ENCODE measurements at places on chromosomes 2 and 18.

GRCh38 chr2:59791004-59791618 lies 762.3 kb downstream of the BCL11A start:
- DNase-seq = no peak

- DNase-seq = no peak
Measured at GRCh38 chr2:179932786-179933185, 71.4 kb upstream of the ZNF385B start.

GRCh38 chr2:61111708-61112107 lies 46.0 kb downstream of the SANBR start:
- no peak for DNase-seq

DNA sequence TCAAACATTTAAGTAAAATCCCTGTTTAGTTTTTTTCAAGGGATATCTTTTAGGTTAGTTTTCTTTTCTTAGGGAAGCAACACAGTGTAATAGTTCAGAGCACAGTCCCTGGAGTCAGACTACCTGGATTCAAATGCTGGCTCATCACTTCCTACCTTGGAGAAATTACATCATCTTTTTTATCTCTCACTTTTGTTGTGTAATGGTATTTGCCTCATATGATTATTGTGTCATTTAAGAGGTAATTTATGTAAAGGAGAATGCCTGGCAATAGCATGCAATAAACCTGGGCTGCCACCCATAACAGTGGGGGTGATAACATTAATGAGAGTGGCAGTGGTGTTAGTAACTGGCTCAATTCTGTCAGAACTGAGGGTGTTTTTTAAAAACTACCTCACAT lies 26.3 kb downstream of the ERLEC1 start:
- DNase-seq = no peak

DNA sequence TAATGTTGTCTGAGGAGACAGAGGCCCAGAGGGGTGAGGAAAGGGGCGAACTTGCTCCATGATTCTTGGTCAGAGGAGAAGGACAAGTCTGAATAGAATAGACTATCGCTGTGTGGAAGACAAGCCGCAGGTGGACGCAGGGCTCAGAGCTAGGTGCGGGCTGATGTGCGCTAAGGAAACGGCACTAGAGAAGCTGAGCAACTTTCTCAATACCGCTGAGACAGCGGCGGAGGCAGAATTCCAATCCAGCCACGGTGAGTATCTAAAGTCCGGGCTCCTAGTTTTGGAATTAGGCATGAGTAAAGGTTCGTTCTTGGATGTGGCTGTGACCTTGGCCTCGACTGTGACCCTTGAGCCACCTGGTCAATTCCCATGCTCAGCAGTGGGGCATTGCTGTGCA lies 47.8 kb downstream of the CAPN13 start:
- DNase-seq = no peak

DNA sequence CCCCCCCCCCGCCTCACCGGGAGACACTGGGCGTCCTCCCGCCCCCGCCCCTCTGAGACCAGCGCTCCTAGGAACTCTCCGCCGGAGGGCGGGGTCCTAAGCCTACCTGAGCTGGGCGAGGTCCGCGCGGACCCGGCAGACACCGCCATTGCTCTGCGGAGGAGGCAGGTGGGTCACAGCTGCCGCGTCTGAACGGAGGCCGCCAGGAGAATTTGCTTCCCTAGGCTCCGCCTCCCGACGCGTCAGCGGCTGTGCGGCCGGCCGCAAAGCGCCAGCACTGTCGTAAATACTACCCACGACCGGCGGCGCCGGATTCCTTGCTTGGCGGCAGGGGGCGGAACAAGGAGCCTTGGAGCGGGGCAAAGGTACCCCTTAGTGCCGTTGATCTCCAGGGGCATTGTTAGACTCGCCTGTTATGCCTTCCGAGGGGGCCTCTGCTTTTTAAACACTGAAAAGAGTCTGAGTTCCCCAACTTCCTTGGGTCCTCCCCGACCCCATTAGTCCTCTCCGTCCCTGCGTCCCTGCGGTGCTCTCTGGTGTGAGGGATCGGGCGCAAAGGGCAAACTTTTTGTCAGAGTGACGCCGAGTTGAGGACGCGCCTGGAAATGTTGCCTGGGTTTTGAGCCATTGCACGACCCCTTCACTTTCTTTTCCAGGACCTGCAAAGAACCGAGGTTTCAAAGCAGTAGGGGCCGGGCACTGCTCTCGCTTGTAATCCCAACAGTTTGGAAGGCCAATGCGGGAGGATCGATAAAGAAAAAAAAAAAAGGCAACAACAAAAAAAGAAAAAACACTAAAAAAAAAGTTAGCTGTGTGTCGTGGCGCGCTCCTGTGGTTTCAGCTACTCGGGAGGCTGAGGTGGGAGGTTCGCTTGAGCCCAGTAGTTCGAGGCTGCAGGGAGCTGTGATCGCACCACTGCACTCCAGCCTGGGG lies at the start of gene GGCX:
Gene GGCX (minus strand): TSS at position 214 of the 933 bp plus-strand sequence. CDS start 65 bp downstream, at position 149.
- DNase-seq = peak; percentile 93

- no peak for DNase-seq
Measured at GRCh38 chr2:69077252-69077950, 64.4 kb downstream of the ANTXR1 start.

- no peak for DNase-seq
Measured at GRCh38 chr2:193935114-193935513, 1721.9 kb upstream of the SLC39A10 start.

DNA sequence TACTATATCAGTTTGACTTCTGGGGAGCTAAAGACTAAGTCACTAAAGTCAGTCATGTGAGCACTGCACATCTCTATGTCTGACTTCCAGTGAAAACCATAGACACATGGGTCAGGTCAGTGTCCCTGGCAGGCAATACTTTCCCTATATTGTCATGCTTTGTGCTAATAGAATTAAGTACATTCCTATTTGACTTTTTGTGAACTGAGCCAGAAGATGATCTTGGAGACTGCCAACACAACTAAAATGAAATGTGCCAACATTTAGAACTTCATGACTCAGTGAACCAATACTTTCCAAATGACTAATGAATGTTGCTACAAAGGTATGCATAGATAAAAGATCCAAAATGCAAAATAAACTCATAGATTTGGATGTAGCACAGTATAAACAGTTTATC lies 820.8 kb upstream of the FAM98A start:
- no peak for DNase-seq

GRCh38 chr2:71534826-71535225 lies 81.5 kb downstream of the DYSF start:
- no peak for DNase-seq

- no peak for DNase-seq
Measured at GRCh38 chr18:51300912-51301311, 103.4 kb upstream of the MEX3C start.

DNA sequence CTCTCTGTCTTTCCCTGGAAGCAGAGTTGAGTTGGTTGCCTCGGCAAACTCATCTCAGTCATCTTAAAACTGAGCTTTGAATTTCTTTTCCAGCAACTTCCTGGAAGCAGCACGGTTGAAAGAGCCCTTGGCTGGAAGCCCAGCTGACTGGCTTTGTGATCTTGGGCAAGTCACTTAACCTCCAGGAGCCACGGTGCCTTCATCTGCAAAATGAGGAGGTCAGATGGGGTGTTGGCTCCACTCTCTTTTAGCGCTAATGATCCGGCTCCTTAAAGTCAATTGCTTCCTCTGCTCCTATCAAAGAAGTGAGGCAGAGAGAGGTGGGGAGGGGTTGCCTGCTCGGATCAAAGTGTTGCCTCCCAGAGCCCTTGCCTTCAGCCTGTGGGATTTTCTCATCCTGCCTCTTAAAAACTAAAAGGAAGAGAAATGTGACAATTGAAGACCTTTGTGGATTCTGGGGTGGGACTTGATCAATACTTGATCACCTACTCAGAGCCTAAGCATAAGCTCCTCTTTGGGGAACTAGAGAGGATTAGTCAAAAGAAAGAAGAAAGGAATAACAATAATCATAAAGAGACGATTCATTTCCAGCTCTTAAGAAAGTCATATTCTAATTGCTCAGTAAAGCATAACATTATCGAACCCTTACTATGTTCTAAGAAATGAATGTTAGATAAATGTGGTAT lies 86.6 kb downstream of the MYCN start:
- DNase-seq = no peak

GRCh38 chr2:227000123-227000522 lies 163.9 kb downstream of the COL4A4 start:
- peak; percentile 27 for DNase-seq

- no peak for DNase-seq
Measured at GRCh38 chr2:12730265-12730664, 13.5 kb downstream of the TRIB2 start.

- peak; percentile 71 for DNase-seq
Measured at GRCh38 chr2:176106581-176107539, at the start of gene HOXD11. HOXD11 (plus strand) TSS chr2:176107280; CDS start chr2:176107356, 76 bp downstream.

DNA sequence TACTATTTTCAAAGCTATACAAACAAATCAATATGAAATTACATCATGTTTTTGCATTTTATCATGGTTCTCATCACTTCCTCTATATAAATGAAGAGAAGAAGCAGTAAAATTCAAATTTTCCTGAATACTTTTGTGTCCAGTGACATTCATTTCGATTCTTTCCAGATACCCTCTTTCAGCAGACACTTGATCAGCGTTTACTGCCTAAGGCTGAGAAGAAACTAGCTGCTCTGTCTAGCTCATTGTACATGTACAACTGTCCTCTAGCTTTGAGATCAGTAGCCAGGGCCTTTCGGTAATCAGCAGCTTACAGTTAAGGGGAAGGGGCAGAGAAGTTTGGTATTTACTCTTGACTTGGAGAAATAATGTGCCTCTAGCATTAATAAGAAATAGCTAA lies 4.8 kb downstream of the VRK2 start:
- DNase-seq = no peak

GRCh38 chr2:109649736-109650695 lies 35.9 kb downstream of the SOWAHC start:
- DNase-seq = no peak

- no peak for DNase-seq
Measured at GRCh38 chr2:141311430-141311829, 819.4 kb downstream of the LRP1B start.

GRCh38 chr2:113685471-113685870 lies 58.4 kb downstream of the RABL2A start:
- no peak for DNase-seq

GRCh38 chr2:149169656-149170055 lies 131.2 kb downstream of the LYPD6B start:
- DNase-seq = no peak

DNA sequence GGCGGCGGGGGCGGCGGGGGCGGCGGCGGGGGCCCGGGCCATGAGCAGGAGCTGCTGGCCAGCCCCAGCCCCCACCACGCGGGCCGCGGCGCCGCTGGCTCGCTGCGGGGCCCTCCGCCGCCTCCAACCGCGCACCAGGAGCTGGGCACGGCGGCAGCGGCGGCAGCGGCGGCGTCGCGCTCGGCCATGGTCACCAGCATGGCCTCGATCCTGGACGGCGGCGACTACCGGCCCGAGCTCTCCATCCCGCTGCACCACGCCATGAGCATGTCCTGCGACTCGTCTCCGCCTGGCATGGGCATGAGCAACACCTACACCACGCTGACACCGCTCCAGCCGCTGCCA lies 644 bp downstream of the ONECUT2 start:
- DNase-seq = no peak

- DNase-seq = no peak
Measured at GRCh38 chr2:50614056-50614455, 417.9 kb downstream of the NRXN1 start.

GRCh38 chr2:163670929-163671328 lies 64.9 kb downstream of the FIGN start:
- no peak for DNase-seq

- DNase-seq = no peak
Measured at GRCh38 chr18:47745227-47745626, 185.2 kb downstream of the SMAD2 start.

DNA sequence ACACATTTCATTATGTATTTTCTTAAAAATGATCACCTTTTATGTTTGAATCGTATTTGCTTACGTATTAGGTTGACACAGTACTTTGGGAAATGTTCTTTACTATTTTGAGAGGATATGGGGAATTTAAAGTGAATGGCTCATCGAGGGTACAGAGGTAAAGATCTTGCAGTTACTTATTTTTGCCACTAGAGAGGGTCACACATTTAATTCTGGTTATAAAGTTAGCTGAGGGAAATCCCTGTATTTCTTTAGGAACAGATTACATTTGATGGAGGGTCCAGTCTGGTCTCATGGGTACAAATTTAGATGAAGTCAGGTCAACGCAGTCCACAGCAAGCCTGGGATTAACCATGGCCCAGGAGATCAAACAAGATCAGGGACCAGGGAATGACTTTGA lies 24.5 kb downstream of the DYNC2LI1 start:
- DNase-seq = no peak

GRCh38 chr2:31027549-31027948 lies 110.7 kb downstream of the GALNT14 start:
- DNase-seq = no peak

- no peak for DNase-seq
Measured at GRCh38 chr2:106257830-106258229, 63.7 kb upstream of the UXS1 start.

GRCh38 chr18:22813648-22814328 lies 119.3 kb upstream of the RBBP8 start:
- peak; percentile 26 for DNase-seq

DNA sequence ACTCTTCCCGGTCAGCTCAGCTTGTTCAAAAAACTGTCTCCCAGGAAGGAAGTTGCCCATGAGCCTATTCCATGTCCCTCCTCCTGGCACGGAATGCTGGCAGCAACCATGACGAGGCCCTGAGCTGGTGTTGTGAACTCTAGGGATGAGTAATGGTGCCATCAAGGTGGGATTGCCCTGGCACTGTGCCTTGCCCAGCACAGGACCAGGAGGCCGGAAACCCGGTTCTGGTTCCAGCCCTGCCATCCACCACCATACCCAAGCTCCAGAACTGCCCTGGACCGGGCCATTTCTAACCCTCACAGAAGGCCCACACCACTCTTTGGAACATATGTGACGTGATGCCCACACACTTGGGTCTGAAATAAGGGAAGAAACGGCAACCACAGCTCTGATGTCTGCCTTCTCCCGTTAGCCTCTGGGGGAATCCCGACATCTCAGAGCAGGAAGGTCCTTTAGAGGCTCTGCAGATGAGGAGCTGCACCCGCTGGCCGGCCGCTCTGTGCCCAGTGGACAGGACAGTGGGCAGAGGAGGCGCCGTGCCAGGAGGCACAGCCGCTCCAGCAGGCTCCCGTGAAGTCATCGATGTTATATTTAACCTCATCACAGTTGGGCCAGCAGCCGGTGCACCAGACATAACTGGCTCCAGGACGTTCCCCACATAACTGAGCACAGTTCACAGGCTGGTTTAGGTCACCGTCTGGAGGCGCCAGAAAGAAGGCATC lies 462.1 kb upstream of the ID2 start:
- no peak for DNase-seq

DNA sequence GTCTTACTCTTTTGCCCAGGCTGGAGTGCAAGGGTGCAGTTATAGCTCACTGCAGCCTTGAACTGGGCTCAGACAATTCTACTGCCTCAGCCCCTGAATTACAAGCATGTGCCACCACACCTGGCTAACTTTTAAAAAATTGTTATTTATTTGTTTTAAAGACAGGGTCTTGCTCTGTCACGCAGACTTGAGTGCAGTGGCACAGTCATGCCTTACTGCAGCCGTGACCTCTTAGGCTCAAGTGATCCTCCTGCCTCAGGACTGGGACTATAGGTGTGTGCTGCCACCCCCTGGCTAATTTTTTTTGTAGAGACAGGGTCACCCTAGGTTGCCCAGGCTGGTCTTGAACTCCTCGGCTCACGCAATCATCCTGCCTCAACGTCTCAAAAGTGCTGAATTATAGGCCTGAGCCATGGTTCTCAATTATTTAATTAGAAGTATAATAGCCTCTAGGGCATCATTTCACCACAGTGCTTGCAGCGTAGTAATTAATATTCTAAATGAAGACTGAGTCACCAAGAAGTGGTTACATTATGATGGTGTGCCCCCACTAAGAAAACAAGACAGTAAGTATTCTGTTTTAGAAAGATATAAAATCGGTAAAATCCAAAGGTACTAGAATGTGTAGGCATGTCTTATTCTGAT lies 69.6 kb downstream of the EML4 start:
- DNase-seq = no peak

Data from NCI-H1436 (cell line).